ENCODE measurements at places on chromosomes 11 and 22. TPM values are rescaled to one million over a fixed set of nuclear protein-coding genes. Genes with fewer than 3 reads are reported as not detected.
A peak's percentile ranks its signal among the peaks of the same experiment; 100 is the strongest.

Gene RFPL1
- not detected for total RNA-seq

Gene MUC2
- not detected for total RNA-seq

Gene C11orf86
- total RNA-seq: not detected

Gene EP300
- total RNA-seq: 58.0 TPM

Gene CARD18
- total RNA-seq: not detected

Gene APOBEC3H
- total RNA-seq: 0.21 TPM

Gene PLEKHA7
- total RNA-seq: 19.7 TPM

Gene THRSP
- 0.35 TPM for total RNA-seq

Gene CCDC157
- total RNA-seq: 1.1 TPM

Gene FERMT3
- total RNA-seq: 4.1 TPM

Gene TH
- not detected for total RNA-seq

Gene MS4A6E
- not detected for total RNA-seq

Gene OVOL1
- total RNA-seq: not detected

DNA sequence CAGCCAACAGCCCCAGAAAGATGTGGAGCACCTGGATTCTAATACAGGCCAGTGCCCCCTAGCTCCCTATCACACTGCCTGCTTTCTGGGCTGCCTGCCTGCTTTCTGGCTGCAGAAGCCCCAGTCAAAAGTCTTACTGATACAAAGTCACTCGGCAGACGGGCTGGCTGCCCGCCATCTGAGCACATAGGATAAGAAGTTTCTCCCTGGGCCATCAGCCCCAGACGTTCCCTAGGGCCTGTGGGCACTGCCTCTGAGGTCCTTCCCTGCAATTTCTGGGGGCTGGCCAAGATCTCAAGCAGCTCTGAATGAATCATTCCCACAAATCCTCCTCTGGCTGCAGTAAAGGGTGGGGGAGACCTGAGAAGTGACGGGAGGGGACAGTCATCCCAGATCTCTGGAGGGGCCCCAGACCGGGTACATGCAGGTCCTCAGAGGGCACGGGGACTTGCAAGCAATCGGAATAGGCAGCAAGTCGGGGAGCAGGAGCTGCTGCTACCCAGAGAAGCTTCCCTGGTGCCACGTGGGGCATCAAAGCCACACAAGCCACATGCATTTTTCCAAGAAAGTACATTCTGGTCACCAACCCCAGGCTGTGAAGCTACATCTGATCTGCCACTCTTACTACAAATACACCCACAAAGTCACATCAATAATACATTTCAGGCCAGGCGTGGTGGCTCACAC, 4.7 kb downstream of the TPST2 start:
- DNase-seq: peak; percentile 51
- peaks cover 10% of the 10 kb centered on the region for H3K36me3 ChIP-seq
- no peaks in the 10 kb centered on the region for H3K27me3 ChIP-seq
- no peak overlapping the region for H3K27ac ChIP-seq

- DNase-seq: no peak
- H3K27ac ChIP-seq: no peak overlapping the region
- H3K4me1 ChIP-seq: peaks cover 13% of the 10 kb centered on the region
Observed at GRCh38 chr11:9008011-9008550, 4.3 kb upstream of the NRIP3 start.

DNA sequence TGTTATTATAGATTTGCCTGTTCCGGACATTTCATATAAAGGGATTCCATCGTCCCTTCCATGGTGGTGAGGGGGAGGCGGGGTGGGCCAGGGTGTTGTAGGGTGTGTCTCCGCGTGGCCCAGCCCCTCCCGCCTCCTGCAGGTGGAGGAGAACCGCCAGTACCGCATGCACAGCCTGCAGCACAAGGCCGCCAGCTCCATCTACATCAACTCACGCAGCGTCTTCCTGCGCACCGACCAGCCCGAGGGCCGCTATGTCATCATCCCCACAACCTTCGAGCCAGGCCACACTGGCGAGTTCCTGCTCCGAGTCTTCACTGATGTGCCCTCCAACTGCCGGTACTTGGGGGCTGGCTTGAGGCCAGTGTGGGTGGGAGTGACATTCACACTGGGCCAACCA, 7.5 kb upstream of the MYO7A start:
- H3K27ac ChIP-seq: no peak overlapping the region
- no peaks in the 10 kb centered on the region for H3K4me1 ChIP-seq
- DNase-seq: peak; percentile 47
- H3K36me3 ChIP-seq: no peaks in the 10 kb centered on the region
- no peak overlapping the region for H3K4me3 ChIP-seq

DNA sequence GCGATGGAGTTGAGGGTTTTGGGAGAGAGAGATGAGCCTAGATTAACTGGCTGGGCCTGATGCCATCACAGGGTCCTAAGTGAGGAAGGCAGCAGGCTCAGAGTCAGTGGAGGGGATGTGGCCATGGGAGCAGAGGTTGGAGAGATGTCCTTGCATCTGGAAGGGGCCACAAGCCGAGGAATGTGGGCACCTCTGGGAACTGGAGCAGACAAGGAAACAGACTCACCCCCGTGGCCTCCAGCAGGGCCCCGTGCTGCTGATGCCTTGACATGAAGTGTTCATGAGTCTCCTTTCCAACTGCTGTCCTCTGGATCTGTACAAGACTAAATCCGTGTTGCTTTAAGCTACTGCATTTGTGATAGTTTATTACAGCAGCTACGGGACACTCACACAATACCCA, 49.2 kb downstream of the SHISAL1 start:
- H3K4me3 ChIP-seq: no peak overlapping the region
- H3K4me1 ChIP-seq: peaks cover 5% of the 10 kb centered on the region
- no peak for DNase-seq
- no peaks in the 10 kb centered on the region for H3K36me3 ChIP-seq

DNA sequence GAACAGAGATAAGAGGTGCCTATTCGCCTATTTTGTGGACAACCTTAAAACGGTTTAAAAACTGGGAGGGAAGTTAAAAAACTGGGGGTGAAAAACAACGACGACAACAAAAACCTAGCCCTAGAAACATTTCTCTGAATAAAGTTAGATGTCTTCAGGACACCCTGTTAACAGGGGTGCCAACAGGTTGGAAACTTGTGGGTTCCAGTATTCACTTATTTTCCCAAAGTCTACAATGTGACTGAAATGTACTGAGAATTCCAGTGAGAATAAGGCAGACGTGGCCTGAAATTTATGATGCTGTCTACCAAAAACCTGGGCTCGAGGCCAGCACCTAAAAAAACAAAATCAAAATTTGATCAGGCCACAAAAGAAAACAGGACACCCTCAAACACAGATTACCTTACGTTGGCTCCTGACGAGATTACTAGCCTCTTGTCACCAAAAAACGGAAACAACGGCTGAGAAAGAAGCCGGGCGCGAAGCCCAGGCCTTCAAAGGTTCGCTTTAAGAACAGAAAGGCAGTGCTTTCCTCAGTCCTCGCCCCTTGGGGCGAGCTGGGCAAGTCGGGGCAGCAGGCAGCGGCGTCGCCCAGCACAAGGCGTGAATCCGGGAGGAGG, 906 bp downstream of the CCDC90B start:
- peak overlapping the region; percentile 97 for H3K27ac ChIP-seq
- H3K36me3 ChIP-seq: peaks cover under 1% of the 10 kb centered on the region

- H3K36me3 ChIP-seq: no peaks in the 10 kb centered on the region
- DNase-seq: no peak
- no peaks in the 10 kb centered on the region for H3K27me3 ChIP-seq
- H3K27ac ChIP-seq: no peak overlapping the region
- no peaks in the 10 kb centered on the region for H3K4me1 ChIP-seq
Observed at GRCh38 chr11:110908401-110909105, 196.3 kb upstream of the ARHGAP20 start.

- peaks cover 9% of the 10 kb centered on the region for H3K4me1 ChIP-seq
- no peaks in the 10 kb centered on the region for H3K36me3 ChIP-seq
- no peak overlapping the region for H3K4me3 ChIP-seq
- no peak for DNase-seq
- H3K27ac ChIP-seq: no peak overlapping the region
Observed at GRCh38 chr11:119175493-119176077, 7.1 kb downstream of the NLRX1 start.

- H3K27ac ChIP-seq: no peak overlapping the region
- H3K4me1 ChIP-seq: no peaks in the 10 kb centered on the region
- H3K27me3 ChIP-seq: no peaks in the 10 kb centered on the region
- H3K36me3 ChIP-seq: no peaks in the 10 kb centered on the region
Observed at GRCh38 chr11:63443714-63444113, 47.3 kb downstream of the PLAAT5 start.

DNA sequence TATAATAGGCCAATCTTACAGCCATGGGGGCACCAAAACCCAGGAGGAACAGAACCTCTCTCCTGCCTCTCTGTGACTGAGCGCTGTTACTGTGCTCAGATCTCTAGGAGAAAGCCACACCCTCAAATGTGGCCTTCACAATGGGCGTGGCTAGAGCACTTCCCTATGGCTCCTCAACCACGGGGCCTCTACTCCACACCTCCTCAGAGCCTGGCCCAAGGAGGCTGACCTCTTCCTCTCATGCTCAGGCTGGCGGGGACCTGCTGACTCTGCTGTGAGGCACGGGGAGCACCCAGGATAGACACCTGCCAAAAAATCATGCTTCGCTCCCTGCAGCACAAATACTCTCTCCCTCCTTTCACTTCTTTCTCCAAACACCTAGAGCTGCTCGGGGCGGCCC, 41.0 kb downstream of the C11orf58 start:
- no peak overlapping the region for H3K4me3 ChIP-seq
- no peaks in the 10 kb centered on the region for H3K27me3 ChIP-seq
- H3K4me1 ChIP-seq: peaks cover 6% of the 10 kb centered on the region
- DNase-seq: no peak
- no peaks in the 10 kb centered on the region for H3K36me3 ChIP-seq

- no peak for DNase-seq
- H3K4me3 ChIP-seq: no peak overlapping the region
- H3K4me1 ChIP-seq: no peaks in the 10 kb centered on the region
- H3K36me3 ChIP-seq: no peaks in the 10 kb centered on the region
Observed at GRCh38 chr22:29593923-29594322, 9.5 kb upstream of the NF2 start.

DNA sequence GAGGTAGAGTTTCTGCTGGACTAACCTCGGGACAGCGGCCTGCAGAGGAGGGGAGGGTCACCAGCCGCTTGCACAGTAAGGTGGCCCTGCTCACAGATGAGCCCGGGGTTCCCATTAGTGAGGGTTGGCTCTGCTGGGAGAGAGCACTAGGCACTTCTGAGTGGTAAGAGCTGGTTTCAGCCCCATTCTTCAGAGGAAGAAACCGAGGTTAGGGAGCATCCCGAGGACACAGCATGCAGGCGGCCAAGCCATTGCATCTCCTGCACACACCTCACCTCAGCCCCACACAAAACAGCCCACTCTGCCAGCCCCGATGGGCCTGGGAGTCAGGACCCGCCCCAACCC, 99.3 kb downstream of the MED15 start:
- DNase-seq: no peak
- H3K36me3 ChIP-seq: no peaks in the 10 kb centered on the region
- no peaks in the 10 kb centered on the region for H3K27me3 ChIP-seq
- H3K4me1 ChIP-seq: peaks cover 4% of the 10 kb centered on the region
- no peak overlapping the region for H3K27ac ChIP-seq

DNA sequence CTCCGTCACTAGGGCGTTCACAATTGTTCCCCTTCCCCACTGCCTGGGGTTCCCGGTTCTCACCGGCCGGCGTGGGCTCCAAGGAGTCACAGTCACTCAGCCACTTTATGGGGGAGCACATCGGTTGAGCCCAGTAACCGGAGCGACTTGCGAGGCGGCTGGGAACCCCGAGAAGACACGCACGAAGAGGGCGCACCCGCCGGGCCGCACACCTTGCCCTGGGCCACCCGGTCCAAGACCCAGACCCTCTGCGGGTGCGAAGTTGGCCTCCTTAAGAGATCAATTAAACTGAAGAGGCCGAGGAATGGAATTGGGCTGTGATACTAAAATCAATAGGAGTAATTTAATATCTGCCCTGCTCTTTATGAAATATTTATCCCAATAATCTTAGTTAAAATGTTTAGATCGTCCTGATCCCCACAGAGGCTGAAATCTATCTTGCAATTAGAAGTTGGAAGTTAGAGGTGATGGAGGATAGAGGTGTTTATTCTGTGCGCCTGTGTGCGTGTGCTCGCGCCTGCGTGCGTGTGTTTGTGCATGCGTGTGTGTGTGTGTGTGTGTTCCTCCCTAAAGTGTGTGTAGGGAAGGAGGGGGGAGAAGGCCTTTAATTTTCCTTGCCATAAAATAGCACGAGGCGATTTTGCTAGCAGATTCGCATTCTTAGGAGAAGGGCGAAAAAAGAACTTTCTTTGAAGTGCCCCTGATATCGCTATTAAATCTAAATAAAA, 954 bp upstream of the MN1 start:
- H3K4me3 ChIP-seq: peak overlapping the region; percentile 59
- DNase-seq: no peak
- H3K36me3 ChIP-seq: peaks cover 4% of the 10 kb centered on the region
- peak overlapping the region; percentile 92 for H3K27ac ChIP-seq
- peaks cover 12% of the 10 kb centered on the region for H3K27me3 ChIP-seq

GRCh38 chr22:29936186-29936585, 53.2 kb downstream of the MTMR3 start:
- H3K27me3 ChIP-seq: no peaks in the 10 kb centered on the region
- no peak for DNase-seq
- H3K27ac ChIP-seq: no peak overlapping the region
- H3K4me1 ChIP-seq: peaks cover 17% of the 10 kb centered on the region

DNA sequence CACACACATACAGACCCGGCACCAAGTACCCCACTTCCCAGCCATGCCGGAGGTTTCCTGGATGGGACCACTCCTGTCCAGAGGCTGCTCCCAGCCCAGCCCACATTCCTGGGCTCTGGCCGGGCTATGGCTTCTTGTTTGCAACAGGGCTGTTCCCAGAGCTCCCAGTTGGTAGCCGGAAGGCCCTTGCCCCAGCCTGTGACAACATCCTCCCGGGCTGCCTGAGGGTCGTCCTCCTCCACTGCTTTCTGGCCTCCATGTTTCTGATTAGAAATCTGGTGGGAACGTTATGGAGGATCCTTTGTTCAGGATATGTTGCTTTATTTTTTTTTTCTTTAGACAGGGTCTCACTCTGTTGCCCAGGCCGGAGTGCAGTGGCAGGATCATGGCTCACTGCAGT, 952 bp upstream of the CYP2D6 start:
- DNase-seq: no peak
- no peaks in the 10 kb centered on the region for H3K27me3 ChIP-seq
- H3K36me3 ChIP-seq: no peaks in the 10 kb centered on the region

GRCh38 chr11:587978-588380, 11.7 kb downstream of the PHRF1 start:
- H3K4me1 ChIP-seq: no peaks in the 10 kb centered on the region
- DNase-seq: no peak
- no peaks in the 10 kb centered on the region for H3K27me3 ChIP-seq
- H3K36me3 ChIP-seq: peaks cover 88% of the 10 kb centered on the region
- no peak overlapping the region for H3K27ac ChIP-seq
- H3K4me3 ChIP-seq: no peak overlapping the region

- H3K36me3 ChIP-seq: peaks cover 15% of the 10 kb centered on the region
- H3K4me3 ChIP-seq: peak overlapping the region; percentile 63
- H3K4me1 ChIP-seq: peaks cover 15% of the 10 kb centered on the region
- peaks cover 6% of the 10 kb centered on the region for H3K27me3 ChIP-seq
Observed at GRCh38 chr22:19143967-19144400, 467 bp downstream of the ESS2 start.

- no peak overlapping the region for H3K4me3 ChIP-seq
- no peak for DNase-seq
- H3K36me3 ChIP-seq: no peaks in the 10 kb centered on the region
- H3K4me1 ChIP-seq: no peaks in the 10 kb centered on the region
- H3K27ac ChIP-seq: no peak overlapping the region
- H3K27me3 ChIP-seq: no peaks in the 10 kb centered on the region
Observed at GRCh38 chr11:116342148-116342547, 430.6 kb downstream of the BUD13 start.

Measured in heart left ventricle (tissue), 16 donors.